Activated naive CD8-positive, alpha-beta T cell treated with anti-CD3 and anti-CD28 coated beads, Interleukin-2, amount 10 ng/mL, durations not matched to agents 7 days and 5 days (primary cell): ENCODE measurements at places on chromosomes 12 and 14. TPM values are rescaled to one million over a fixed set of nuclear protein-coding genes. Genes with fewer than 3 reads are reported as not detected.

Gene TSPAN8
- not detected for total RNA-seq

Gene SYNDIG1L
- not detected for total RNA-seq

Gene TMEM179
- not detected for total RNA-seq

Gene NGDN
- total RNA-seq = 50.8 TPM

Gene SLC10A1
- total RNA-seq = not detected

DNA sequence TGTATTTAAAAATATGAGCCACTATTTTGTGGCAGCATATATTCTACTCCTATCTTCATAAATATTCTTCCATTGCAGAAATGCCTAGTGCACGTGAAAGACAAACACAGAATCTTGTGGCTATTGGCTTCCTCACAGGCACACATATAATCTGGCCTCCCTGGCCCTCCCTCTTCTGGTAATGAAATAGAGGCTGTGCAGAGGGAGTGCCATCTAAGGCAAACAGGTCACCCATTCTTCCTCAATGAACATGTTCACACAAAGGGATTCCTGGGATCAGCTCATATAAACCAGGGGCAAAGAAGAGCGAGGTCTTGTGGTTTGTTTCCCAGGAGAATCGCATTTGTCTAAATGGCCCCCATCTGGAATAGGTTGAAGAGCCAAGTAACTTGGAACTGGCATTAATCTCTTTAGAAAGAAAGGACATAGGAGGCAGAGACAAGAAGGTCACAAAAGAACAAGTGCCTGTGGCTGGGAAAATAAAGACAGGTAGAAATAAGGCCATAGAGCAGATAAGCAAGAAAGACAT lies 171.6 kb upstream of the PTPRQ start:
- no peak overlapping the region for H3K4me3 ChIP-seq
- H3K27ac ChIP-seq = no peak overlapping the region
- H3K4me1 ChIP-seq = no peaks in the 10 kb centered on the region
- H3K36me3 ChIP-seq = no peaks in the 10 kb centered on the region
- no peak for DNase-seq

DNA sequence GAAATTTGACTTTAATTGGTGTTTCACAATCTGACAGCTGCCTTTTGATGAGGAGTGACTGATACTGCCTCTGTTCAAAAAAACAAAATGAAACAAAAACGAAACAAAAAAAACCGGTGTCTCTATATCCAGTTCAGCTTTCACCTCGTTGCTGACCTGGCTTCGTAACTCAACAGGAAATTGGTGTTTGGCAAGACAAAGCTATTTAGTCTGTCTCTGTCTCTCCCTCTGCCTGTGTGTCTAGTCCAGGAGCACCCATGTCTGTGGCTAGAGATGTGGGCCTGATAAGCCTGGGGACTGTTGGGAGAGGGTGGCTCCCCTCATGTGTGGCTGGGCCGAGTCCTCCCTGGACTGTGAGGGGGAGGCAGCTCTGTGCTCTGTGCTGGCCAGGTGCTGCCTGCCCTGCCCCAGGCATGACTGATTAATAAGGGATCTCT lies 11.3 kb downstream of the CACNA1C start:
- peaks cover 10% of the 10 kb centered on the region for H3K4me1 ChIP-seq
- H3K27me3 ChIP-seq = peaks cover 17% of the 10 kb centered on the region
- no peaks in the 10 kb centered on the region for H3K36me3 ChIP-seq
- H3K4me3 ChIP-seq = peak overlapping the region; percentile 62
- peak; percentile 51 for DNase-seq
- H3K27ac ChIP-seq = peak overlapping the region; percentile 83

- no peak overlapping the region for H3K27ac ChIP-seq
- DNase-seq = no peak
- H3K36me3 ChIP-seq = no peaks in the 10 kb centered on the region
- H3K27me3 ChIP-seq = peaks cover 4% of the 10 kb centered on the region
- H3K4me1 ChIP-seq = peaks cover 2% of the 10 kb centered on the region
Observed at GRCh38 chr12:124150168-124150567, 144.7 kb upstream of the RFLNA start.

DNA sequence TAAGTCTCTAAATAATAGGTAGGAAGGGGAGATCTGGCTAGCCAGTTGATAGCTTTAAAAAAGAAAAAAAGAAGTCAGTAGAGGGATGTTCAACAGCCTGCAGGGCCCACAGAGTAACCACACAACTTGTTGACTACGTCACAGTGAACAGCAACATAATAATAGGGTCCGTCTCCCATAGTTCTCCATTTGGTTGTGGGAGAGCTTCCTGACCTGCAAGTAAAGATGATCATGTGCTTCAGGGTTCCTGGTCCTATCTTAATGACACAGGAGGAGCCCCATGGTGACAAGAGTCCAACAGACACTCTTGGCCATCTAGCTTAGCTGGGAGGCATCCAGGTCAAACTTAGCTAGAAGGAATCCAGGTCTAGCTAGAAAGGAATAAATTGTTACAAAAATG lies 36.2 kb downstream of the FGD6 start:
- DNase-seq = no peak
- peaks cover 2% of the 10 kb centered on the region for H3K27me3 ChIP-seq
- H3K4me3 ChIP-seq = no peak overlapping the region

- no peaks in the 10 kb centered on the region for H3K36me3 ChIP-seq
- peaks cover 5% of the 10 kb centered on the region for H3K4me1 ChIP-seq
- peaks cover 16% of the 10 kb centered on the region for H3K27me3 ChIP-seq
- H3K4me3 ChIP-seq = no peak overlapping the region
- no peak overlapping the region for H3K27ac ChIP-seq
- peak; percentile 55 for DNase-seq
Observed at GRCh38 chr12:48618541-48618940, 48.7 kb upstream of the LALBA start.

GRCh38 chr12:126390969-126391566 lies 1325.8 kb downstream of the AACS start:
- DNase-seq = no peak
- no peaks in the 10 kb centered on the region for H3K4me1 ChIP-seq
- H3K27ac ChIP-seq = no peak overlapping the region
- no peak overlapping the region for H3K4me3 ChIP-seq
- H3K36me3 ChIP-seq = no peaks in the 10 kb centered on the region
